Bronchial epithelial cell (primary cell): ENCODE measurements at places on chromosomes 6 and 20.

GRCh38 chr20:5767493-5768098, 17.4 kb downstream of the SHLD1 start:
- no peak for DNase-seq

DNA sequence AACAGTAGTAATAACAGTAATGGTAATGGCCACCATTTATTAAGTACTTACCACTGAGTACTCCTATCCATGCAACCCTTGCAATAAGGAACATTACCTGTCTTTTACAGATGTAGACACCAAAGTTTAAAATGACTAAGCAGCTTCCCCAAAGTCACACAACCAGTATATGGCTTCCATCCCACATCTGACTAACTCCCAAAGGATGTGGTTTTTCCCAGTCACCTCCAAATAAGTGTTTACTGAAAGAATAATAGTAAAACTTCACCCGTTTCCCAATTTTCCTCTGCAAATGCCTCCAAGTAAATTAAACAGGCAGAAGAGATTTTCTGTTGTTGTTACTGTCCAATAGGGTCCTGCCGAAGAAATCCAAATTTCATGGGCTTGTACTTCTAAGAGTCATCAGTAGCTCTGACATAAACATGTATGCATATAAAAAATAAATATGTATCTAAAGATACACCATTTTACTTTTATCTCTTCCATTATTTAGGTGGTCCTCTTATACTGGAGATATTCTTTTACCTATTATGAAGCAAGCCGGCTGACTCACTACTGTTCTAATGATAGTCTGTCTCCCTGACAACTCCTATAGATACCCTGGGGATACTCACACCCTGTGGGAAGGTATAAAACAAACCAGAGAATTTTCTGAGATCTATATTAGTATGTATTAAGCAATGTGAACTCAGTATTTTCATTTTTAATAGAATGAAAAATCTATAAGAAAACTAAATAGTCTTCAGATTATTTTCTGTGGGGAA, 77.9 kb upstream of the ID4 start:
- peak; percentile 92 for DNase-seq

GRCh38 chr6:50714487-50715379, 1.4 kb downstream of the TFAP2D start:
- DNase-seq: no peak

DNA sequence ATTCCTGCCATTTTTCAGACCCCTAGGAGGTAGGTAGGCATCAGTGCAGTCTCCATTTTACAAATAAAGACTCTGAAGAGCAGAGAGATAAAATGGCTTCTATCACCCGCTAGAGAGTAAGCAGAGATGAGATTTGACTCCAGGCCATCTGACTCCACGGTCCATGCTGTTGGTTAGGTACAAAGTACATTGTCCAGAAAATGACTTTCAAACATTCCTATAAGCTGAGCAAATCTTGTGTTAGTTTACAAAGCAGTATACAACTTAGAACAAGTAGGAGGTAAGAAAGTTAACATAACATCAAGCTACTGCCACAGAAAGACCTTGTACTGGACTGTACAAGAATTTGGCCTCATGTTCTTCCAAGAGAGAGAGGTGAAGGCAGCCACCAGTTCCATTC, 14.9 kb downstream of the BTN1A1 start:
- DNase-seq: no peak

GRCh38 chr6:33579828-33580714, at the start of gene BAK1:
Gene BAK1 (minus strand): TSS chr6:33580276. CDS start chr6:33577604, 2,672 bp downstream.
- DNase-seq: peak; percentile 87

- DNase-seq: peak; percentile 48
Observed at GRCh38 chr6:6315660-6316059, 4.8 kb downstream of the F13A1 start.

GRCh38 chr6:147986846-147987245, 355.8 kb upstream of the SASH1 start:
- no peak for DNase-seq

GRCh38 chr20:3312940-3313682, 74.1 kb upstream of the SLC4A11 start:
- DNase-seq: peak; percentile 80

- no peak for DNase-seq
Observed at GRCh38 chr6:131381052-131381708, 191.8 kb upstream of the ARG1 start.

DNA sequence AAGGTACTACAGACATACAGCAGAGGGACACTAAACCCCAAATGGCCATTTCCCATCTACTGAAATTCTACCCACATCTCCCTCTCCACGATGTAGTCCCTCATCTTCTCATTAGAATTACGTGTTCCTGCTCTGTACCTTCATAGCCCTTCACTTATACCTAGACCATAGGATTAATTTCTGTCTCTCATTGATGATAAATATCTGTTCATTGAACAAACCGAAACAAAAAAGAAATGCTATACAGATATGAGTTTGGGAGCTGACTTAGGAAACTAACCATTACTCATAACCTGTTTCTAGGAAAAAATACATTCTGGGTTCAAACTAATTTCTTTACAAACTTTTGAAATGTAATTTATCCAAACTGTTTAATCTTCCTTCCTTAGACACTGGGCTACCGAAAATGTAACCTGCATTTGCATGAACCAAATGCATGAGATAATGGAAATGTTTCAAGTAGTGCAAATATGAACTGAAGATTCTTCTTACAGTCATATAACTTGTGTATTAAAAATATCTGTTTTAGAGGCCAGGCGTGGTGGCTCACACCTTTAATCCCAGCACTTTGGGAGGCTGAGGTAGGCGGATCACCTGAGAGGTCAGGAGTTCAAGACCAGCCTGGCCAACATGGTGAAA, 85.3 kb downstream of the GJA10 start:
- DNase-seq: no peak

GRCh38 chr20:51195990-51196389, 173.1 kb upstream of the KCNG1 start:
- DNase-seq: no peak

GRCh38 chr20:24648481-24648880, 179.1 kb downstream of the SYNDIG1 start:
- no peak for DNase-seq

DNA sequence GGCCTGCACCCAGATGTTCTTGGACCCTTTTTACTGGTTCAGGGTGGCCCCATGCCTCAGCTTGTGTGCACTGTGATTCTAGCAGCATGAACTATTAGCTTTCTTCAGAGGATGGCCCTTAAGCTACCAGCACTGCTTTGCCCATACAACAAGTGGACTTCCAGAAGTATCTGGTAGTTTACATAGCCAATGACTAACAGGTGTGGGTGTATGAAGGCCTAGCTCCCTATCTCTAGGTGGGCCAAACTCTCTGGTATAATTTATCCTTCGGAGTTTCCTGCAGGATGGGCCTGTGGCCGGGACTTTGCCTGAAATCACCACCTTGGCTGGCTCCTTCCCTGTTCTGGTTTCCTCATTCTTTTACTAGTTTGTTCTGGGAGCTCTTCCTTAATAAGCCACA, 26.1 kb upstream of the JAG1 start:
- DNase-seq: peak; percentile 32

DNA sequence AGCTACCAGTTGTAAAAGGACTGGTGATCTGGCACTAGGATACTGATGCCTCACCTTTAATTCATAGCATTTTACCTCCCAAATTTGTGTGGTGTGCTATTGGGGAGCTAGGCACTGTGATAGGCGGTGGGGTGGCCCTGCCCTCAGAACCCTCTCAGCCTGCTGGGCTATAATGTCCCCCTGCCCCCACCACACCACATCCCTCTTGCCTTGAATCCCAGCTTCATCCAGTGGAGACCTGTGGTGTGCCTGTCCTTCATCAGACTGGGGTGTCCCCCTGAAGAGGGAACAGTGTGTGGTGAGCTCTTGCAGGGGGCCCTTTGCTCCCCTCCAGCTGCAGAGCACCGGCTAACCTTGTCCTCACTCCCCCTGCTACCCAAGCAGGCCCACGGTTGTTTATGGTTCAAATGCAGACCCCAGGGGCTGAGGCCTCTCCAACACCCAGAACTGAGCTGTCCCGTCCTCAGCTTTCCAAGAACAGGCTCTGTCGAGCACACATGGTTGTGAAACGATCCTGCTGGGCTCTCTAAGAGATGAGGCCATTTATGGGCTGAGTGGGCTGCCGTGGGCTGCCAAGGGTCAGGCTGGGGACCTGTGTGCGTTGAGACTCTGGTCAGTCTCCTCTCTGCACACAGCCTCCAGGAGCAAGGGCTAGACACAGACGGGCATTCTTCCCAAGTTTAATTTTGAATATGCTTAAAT, 26.9 kb upstream of the VEGFA start:
- no peak for DNase-seq

DNA sequence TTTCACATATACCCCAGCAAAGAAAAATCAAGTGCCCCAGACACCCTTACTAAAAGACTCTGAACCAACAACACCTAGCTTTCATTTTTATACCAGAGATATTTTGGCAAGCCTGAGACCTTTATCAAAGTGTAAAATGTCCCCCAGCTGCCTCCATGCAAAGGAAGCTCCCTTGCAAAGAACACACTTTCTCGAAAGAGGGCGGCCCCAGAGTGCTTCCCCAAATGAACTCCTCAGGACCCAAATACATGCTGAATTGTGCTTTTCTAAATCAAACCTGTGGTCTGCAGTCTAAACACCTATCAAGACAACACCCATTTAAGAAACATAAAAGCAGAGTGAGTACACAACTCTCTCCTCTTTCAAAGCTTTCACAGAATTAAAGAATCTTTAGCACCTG, 490 bp downstream of the IPCEF1 start:
- no peak for DNase-seq

GRCh38 chr20:64238851-64239387, 16.6 kb upstream of the PCMTD2 start:
- DNase-seq: no peak

GRCh38 chr6:32882879-32883250, 28.9 kb downstream of the PSMB9 start:
- DNase-seq: peak; percentile 90

- no peak for DNase-seq
Observed at GRCh38 chr6:101689695-101690094, 296.2 kb downstream of the GRIK2 start.

DNA sequence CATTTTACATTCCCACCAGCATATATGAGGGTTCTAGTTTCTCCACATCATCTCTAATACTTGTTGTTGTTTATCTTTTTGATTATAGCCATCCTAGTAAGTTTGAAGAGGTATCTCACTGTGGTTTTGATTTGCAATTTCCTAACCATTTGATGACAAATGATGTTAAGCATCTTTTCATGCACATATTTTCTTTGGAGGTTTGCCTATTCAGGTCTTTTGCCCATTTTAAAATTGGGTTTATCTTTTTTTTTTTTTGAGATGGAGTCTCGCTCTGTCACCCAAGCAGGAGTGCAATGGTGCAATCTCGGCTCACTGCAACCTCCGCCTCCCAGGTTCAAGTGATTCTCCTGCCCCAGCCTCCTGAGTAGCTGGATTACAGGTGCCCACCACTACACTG, 4.0 kb downstream of the RBCK1 start:
- no peak for DNase-seq

- DNase-seq: no peak
Observed at GRCh38 chr6:135871878-135872277, 20.4 kb downstream of the PDE7B start.

DNA sequence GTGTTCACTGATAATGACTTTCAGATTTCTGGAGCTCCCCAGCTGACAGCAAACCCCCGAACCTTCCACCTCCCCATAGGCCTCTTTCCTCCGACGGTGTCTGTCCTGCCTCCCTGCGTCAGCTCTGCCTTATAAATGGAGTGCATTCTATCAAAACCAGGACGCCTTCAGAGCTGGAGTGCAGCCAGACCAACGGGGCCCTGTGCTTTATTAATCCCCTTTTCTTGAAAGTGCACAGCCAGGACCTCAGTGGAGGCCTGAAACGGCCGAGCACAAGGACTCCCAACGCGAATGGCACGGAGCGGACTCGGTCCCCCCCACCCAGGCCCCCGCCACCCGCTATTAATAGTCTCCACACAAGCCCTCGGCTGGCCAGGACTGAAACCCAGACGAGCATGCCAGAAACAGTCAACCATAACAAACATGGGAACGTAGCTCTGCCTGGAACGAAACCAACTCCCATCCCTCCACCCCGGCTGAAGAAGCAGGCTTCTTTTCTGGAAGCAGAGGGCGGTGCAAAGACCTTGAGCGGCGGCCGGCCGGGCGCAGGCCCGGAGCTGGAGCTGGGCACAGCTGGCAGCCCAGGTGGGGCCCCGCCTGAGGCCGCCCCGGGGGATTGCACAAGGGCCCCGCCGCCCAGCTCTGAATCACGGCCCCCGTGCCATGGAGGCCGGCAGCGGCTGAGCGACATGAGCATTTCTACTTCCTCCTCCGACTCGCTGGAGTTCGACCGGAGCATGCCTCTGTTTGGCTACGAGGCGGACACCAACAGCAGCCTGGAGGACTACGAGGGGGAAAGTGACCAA, 42.3 kb upstream of the NAA20 start:
- peak; percentile 79 for DNase-seq

- peak; percentile 60 for DNase-seq
Observed at GRCh38 chr6:16331384-16332174, 93.2 kb downstream of the GMPR start.

DNA sequence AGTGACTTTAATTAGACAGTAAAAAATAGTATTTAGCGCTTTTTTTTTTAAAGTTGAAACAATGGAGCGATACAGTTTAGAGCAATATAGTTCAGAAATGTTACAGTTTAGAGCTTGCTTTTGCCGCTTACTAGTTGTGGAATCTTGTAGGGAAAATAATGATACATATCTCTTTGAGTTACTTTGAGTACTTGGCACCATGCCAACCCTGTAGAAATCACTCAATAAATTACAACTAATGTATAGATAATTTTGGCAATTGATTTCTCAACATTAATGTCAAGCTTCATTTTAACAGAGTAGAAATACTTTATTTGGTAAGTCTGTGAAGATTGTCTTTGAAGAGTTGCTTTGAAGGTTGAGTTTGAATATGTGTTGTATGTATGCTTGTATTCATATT, 27.4 kb downstream of the CDC40 start:
- DNase-seq: no peak

GRCh38 chr6:36979347-36979742, 6.7 kb downstream of the MTCH1 start:
- peak; percentile 37 for DNase-seq

DNA sequence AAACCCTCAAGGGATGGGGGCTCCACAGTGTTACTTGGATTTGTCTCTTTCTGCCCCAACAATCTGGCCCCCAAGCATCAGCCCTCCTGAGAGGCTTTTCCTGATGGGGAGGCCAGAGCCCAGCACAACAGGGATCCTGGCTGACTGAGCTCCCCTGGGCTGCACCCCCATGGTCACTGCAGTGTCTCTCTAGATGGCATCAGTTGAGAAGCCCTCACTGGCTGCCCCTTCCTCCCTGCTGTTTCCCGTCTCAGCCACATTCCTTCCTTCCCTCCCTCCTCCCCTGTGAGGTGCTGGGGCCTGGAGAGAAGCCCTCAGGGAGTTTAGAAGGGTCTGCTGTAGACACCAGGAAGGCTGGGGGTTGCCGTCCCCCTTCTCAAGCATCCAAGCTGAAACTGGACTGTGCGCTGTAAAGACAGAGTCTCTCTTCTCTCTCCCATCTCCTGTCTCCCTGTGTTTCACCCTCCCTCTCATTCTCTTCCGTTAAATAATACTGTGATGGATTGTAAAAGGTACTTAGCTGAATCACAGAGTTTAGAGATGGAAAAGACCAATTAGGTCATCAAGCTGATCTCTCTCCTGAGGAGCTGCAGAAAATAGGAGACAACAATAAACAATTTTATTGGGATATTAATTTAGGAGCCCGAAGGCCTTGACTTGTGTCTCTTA, 29.7 kb downstream of the SAYSD1 start:
- DNase-seq: no peak

- peak; percentile 11 for DNase-seq
Observed at GRCh38 chr6:20755631-20756030, 221.4 kb downstream of the CDKAL1 start.
